Kidney (tissue), 22 donors: ENCODE measurements at places on chromosomes 4 and X. TPM values are rescaled to one million over a fixed set of nuclear protein-coding genes. Genes with fewer than 3 reads are reported as not detected.

DNA sequence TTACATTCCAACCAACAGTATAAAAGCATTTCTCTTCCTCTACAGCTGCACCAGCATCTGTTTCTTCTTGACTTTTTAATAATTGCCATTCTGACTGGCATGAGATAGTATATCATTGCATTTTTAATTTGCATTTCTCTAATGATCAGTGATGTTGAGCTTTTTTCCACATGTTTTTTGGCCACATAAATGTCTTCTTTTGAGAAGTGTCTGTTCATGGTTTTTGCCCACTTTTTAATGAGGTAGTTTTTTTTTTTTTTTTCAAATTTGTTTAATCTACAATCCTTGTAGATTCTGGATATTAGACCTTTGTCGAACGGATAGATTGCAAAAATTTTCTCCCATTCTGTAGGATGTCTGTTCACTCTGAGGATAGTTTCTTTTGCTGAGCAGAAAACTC, 39.5 kb upstream of the TBC1D19 start:
- no peak for DNase-seq

DNA sequence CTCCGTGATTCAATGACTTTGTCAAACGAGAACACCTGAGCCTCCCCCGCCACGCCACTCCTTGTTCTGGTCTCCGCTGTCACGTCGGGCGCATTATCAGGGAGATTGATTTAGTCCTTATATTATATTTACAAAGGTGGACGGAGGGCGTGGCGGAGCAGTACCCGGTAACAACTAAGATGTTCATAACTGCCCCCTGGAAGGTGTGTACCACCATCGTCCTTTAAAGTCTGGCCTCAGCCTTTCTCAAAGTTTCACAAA, 284.2 kb downstream of the PACRGL start:
- DNase-seq: no peak

DNA sequence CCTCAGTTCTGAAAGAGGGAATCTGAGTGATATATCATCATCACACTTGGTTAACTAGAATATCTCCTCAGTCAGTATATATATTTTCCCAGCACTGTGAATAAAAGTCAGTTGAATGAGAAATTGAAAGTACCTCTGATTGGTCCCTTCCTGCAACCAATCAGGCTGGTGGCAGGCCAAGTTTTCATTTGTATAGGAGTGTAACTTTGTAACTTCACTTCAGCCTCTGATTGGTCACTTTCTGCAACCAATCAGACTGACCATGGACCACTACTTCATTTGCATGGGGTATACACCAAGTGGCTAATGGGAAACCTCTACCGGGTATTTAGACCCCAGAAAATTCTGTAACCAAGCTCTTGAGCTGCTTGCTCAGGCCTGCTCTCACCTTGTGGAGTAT, 2.0 kb upstream of the PGK1 start:
- no peak for DNase-seq

Gene SMAD1
- 8.9 TPM for polyA plus RNA-seq

Gene RTL9
- not detected for polyA plus RNA-seq

Gene IQSEC2
- 56.2 TPM for polyA plus RNA-seq

Gene FRYL
- polyA plus RNA-seq: 11.6 TPM

Gene SAGE1
- polyA plus RNA-seq: not detected

- peak; percentile 74 for DNase-seq
Observed at GRCh38 chr4:186104890-186105646, 564 bp downstream of the FAM149A start.

GRCh38 chrX:139708067-139708466, at the start of gene MCF2:
TSS of gene MCF2 (minus strand) at chrX:139708167. CDS start at chrX:139651744, 56,423 bp downstream.
- no peak for DNase-seq

- DNase-seq: peak; percentile 13
Observed at GRCh38 chr4:148030193-148030873, 298.4 kb downstream of the ARHGAP10 start.
